ENCODE measurements at places on chromosomes 12 and 14.

DNA sequence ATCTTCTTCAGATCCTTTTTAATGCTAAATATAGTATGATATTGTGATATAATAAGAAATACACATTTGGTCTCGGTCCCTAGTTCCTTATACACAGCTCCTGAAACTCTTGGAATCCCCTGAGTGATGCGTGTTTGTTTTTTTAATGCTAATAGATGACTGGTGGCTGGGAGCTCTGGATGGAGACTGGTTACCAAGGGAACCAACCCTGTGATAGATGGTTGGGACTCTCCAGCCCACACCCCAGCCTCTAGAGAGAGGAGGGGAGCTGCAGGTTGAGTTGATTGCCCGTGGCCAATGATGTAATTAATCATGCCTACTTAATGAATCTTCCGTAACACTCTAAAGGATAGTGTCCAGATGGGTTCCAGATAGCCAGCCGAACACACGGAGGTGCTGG, 140.6 kb downstream of the FBXL14 start:
- no peak for DNase-seq

DNA sequence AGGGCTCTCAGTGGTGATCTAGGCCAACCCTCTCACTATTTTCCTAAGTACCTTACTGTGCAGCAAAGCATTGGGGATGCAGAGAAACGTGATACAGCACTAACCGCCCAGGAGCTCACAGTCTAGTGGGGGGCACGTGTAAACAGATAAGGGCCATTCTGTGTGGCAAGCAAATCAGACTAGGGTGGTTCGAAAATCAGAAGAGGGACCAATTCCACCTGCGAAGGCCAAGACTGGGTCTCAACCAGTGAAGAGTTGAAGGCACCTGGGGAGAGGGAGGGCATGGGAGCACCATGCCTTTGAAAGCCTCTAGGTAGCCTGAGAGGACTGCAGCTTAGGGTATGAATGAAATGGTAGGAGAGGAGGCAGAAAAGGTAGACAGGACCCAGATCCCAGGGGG, 2.2 kb downstream of the PITPNM2 start:
- DNase-seq: no peak

- peak; percentile 93 for DNase-seq
Observed at GRCh38 chr12:51773145-51773869, 75.2 kb downstream of the FIGNL2 start.

DNA sequence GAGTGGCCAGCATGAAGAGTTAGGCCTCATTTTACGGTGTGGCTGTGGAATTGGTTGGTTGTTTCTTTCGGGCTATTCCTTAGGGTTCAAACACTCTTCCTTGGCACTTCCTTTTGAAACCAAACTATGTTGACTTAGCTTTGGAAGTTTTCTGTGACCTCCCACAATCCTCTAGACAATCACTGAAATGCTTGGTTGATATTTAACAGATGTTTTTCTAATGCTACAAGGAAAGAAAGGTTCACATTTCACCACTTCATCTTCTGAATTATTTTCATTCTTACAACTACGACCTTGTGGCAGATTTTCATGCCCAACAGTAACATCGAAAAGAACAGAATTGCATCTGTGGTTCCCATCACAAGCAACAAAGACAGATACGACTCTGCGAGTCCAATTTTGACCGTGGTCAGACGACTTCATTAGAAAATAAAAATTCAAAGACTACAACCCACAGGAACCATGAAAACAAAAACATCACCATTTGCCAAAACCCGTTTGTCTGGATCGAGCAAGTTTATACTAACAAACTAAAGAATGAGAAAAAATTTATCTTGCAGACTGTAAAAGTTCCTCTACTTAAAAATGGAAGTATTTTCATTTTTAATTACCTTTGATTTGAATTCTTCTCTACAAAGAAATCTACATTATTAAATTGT, 16.9 kb downstream of the PRKAB1 start:
- peak; percentile 59 for DNase-seq

DNA sequence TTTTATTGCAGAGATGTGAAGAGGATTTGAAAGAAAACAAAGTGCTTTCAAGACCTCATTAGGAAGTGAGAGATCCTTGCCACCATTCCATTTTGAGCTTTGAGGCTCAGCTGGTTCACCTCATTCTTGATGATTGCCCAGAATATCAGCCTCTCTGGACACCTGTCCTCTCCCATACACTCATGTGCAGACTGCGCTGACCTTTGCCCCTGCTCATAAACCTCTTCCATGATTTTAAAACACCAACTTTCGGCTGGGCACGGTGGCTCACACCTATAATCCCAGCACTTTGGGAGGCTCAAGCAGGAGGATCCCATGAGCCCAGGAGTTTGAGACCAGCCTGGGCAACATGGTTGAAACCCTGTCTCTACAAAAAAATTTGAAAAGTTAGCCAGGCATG, 8.9 kb downstream of the COX14 start:
- DNase-seq: no peak

- DNase-seq: no peak
Observed at GRCh38 chr12:67659292-67659691, 10.7 kb downstream of the DYRK2 start.

DNA sequence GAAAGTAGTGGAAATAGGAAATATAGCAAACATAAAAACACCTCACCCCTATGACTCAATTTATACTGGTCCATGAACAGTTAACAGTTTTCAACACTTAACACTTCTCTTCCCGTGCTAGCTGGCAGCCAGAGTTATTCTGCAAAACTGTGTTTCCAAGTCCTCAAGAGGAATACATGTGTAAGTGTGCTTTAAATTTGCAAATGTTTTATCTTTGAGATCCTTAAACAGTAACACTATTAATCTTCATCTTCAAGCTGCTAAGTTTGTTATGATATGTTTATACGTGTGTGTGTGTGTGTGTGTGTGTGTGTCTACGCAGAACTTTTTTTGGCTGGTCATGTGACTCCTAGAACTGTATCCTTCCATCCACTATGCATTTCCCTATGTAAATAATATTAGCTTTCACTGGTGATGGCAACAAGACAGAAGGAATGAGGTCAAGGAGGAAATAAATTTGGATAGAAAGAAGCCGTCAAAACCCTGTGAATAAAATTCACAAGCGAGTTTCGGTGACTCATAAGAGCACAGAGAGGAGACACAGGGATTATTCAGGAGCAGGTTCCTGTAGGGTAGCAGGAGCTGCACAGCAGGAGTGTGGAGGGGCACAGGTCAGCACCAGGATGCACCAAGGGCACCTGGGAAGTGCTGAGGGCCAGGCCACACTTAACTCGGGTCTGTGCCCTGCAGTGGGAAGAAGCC, 105.9 kb upstream of the ETV6 start:
- DNase-seq: no peak

Measured in AG10803 (cell line).